Neural progenitor cell (in vitro differentiated cells): ENCODE measurements at places on chromosomes 3 and 15.

DNA sequence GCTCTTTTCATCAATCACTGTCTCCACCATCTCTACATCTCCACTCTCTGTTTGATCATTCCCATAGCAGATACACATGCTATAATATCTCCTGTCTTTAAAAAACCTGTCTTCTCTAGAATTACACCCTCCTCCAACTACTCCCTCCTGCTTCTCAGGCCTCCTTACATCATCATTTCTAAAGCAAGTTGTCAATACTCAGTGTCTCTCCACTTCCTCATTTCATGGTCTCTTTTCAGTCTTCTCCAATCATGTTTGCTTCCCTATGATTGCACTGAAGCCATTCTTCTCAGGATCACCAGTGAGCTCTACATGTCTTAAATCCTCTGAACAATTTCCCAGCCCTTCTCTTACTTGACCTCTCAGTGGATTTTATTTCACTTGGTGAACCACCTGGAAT lies 87.0 kb upstream of the ZNF280D start:
- H3K27me3 ChIP-seq: no peaks in the 10 kb centered on the region
- no peak overlapping the region for H3K27ac ChIP-seq
- no peaks in the 10 kb centered on the region for H3K36me3 ChIP-seq

DNA sequence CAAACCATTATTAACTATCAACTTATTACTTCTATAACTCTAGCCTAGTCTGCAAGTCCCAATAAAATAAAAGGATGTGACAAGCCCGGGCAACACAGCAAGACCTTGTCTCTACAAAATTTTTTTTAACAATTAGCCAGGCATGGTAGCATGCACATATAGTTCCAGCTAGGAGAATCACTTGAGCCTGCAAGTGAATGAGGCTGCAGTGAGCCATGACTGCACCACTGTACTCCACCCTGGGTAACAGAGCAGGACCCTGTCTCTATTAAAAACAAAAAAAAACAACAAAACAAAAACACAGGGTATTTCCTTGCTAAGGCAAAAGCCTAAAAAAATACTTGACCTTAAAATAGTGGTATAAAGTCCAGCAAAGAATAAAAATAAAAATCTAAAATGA lies 31.4 kb downstream of the ANKRD28 start:
- no peak for DNase-seq
- H3K4me3 ChIP-seq: no peak overlapping the region
- H3K36me3 ChIP-seq: no peaks in the 10 kb centered on the region
- H3K27me3 ChIP-seq: no peaks in the 10 kb centered on the region
- H3K27ac ChIP-seq: no peak overlapping the region

DNA sequence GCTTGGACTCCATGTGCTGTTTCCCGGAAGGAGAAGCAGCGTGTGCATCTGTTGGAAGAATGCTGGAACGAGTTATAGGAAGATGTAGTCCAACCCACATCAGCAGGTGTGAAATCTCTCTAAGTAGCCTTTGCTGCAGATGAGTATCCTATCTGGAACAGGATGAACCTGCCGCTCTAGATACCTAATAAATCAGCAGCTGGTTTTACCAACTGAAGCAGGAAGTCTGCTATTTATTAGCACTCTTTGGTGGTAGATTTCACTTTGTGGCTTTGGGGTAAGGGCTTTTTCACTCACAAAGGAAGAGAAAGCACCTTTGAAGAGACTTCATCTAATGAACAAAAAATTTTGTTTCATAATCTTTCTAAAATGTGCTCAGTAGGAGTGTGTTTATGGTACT lies 66.4 kb downstream of the DCUN1D1 start:
- H3K4me1 ChIP-seq: peaks cover 10% of the 10 kb centered on the region
- H3K36me3 ChIP-seq: no peaks in the 10 kb centered on the region
- H3K4me3 ChIP-seq: no peak overlapping the region
- no peaks in the 10 kb centered on the region for H3K27me3 ChIP-seq

DNA sequence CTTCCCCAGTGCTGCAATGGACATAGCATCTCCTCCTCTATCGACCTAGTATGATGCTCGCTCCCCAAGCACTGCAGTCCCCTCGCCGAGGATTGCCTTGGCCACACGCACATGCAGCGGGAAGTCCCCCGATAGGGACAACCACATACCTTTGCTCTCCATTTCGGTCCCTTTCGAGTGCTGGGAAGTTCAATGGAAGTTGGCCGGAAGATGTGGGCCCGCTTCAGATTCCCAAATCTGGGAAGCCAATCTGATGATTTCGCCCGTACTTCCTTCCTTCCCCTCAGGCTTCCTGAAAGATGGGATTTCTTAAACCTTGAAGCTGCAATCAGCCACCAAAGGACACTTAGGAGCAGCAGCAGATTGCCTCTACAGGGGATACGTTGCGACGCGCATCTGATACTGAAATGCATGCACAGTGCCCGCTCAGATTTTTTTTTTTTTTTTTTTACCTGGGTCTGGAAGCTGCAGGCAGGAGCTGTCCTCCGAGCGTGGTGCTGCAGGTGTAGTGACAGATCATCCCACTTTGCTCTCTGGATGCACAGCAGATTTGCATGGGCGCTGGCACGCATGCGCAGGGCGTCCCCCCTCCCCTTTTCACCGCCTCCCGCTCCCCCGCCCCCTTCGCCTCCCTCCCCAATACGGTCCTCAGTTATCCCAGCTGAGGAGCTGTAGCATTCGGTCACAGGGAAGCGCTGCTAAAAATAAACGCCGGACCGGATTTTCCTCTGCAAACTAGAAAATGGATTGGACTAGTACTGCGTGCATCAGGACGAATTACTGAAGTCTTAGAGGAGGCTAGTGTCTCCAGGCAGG lies at the start of gene FGF12:
TSS of gene FGF12 (minus strand) at position 510 of the 816 bp plus-strand sequence.
- H3K4me3 ChIP-seq: peak within 1 kb of the TSS; percentile 48
- H3K27ac ChIP-seq: no peak within 1 kb of the TSS
- H3K4me1 ChIP-seq: peaks cover 4% of the 10 kb centered on the region
- peaks cover 7% of the 10 kb centered on the region for H3K27me3 ChIP-seq

DNA sequence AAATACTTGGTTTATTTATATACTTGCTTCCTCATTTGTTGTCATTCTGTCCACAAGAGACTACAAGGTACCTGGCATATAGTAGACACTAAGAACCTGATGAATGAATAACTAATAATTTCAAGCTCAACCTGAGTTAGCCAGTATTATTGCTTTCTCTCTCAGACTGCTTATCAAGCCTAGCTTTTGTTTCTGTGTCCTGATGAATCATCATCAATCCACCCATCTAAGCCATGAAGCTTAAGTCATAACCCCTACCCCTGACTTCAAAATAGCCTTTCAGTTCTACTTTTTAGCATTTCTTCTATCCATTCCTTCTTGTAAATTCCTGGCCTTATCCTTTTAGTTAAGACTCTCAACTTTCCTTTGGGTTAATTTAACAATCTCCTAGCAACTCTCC lies 420.8 kb downstream of the EPHA6 start:
- H3K36me3 ChIP-seq: no peaks in the 10 kb centered on the region
- no peak for DNase-seq
- no peak overlapping the region for H3K27ac ChIP-seq
- no peak overlapping the region for H3K4me3 ChIP-seq

- H3K4me1 ChIP-seq: peaks cover 30% of the 10 kb centered on the region
- peak within 1 kb of the TSS; percentile 99 for H3K27ac ChIP-seq
- peak; percentile 95 for DNase-seq
- peaks cover 4% of the 10 kb centered on the region for H3K27me3 ChIP-seq
Measured at GRCh38 chr15:63041974-63042876, at the start of gene TPM1. Gene TPM1 (plus strand): TSS chr15:63042747. CDS start chr15:63042830, 83 bp downstream.

GRCh38 chr15:78990278-78990677 lies 45.4 kb upstream of the CTSH start:
- no peaks in the 10 kb centered on the region for H3K27me3 ChIP-seq
- H3K4me3 ChIP-seq: no peak overlapping the region
- H3K36me3 ChIP-seq: no peaks in the 10 kb centered on the region
- no peak overlapping the region for H3K27ac ChIP-seq
- no peaks in the 10 kb centered on the region for H3K4me1 ChIP-seq
- no peak for DNase-seq

- DNase-seq: no peak
- no peaks in the 10 kb centered on the region for H3K27me3 ChIP-seq
- no peaks in the 10 kb centered on the region for H3K36me3 ChIP-seq
- no peak overlapping the region for H3K4me3 ChIP-seq
Measured at GRCh38 chr15:62106096-62106495, 39.3 kb downstream of the C2CD4A start.

GRCh38 chr15:26882112-26882511 lies 15.2 kb downstream of the GABRA5 start:
- no peaks in the 10 kb centered on the region for H3K27me3 ChIP-seq
- H3K27ac ChIP-seq: no peak overlapping the region
- no peak for DNase-seq
- no peaks in the 10 kb centered on the region for H3K36me3 ChIP-seq
- no peak overlapping the region for H3K4me3 ChIP-seq

GRCh38 chr15:77387365-77388105 lies 32.4 kb downstream of the PEAK1 start:
- DNase-seq: no peak
- H3K27me3 ChIP-seq: no peaks in the 10 kb centered on the region

- H3K27me3 ChIP-seq: no peaks in the 10 kb centered on the region
- DNase-seq: no peak
- H3K27ac ChIP-seq: no peak overlapping the region
- no peaks in the 10 kb centered on the region for H3K4me1 ChIP-seq
Measured at GRCh38 chr3:174051191-174051590, 653.6 kb downstream of the NLGN1 start.

DNA sequence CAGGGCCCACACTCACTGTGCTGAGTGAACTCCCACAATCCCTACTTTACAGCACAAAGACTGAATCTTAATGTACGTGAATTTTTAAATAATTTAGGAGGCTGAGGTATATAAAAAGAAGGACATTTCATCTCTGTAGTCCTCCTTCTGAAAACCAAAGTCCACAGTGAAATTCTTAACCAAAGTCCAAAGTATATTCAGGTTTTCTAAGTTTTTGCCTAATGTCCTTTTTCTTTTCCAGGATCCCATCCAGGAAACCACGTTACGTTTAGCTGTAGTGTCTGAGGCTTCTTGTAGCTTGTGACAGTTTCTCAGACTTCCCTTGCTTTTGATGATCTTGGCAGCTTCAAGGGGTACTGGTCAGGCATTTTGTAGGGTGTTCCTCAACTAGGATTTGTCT lies 44.5 kb downstream of the SCAP start:
- peaks cover 3% of the 10 kb centered on the region for H3K4me1 ChIP-seq
- no peak overlapping the region for H3K27ac ChIP-seq
- H3K27me3 ChIP-seq: no peaks in the 10 kb centered on the region
